Stimulated activated CD4-positive, alpha-beta T cell treated with anti-CD3 and anti-CD28 coated beads, Interleukin-4, amount 100 ng/mL, for 4 hours (primary cell): ENCODE measurements at places on chromosomes 4 and X.

GRCh38 chr4:159144112-159144694, 41.3 kb downstream of the RAPGEF2 start:
- no peak for DNase-seq

DNA sequence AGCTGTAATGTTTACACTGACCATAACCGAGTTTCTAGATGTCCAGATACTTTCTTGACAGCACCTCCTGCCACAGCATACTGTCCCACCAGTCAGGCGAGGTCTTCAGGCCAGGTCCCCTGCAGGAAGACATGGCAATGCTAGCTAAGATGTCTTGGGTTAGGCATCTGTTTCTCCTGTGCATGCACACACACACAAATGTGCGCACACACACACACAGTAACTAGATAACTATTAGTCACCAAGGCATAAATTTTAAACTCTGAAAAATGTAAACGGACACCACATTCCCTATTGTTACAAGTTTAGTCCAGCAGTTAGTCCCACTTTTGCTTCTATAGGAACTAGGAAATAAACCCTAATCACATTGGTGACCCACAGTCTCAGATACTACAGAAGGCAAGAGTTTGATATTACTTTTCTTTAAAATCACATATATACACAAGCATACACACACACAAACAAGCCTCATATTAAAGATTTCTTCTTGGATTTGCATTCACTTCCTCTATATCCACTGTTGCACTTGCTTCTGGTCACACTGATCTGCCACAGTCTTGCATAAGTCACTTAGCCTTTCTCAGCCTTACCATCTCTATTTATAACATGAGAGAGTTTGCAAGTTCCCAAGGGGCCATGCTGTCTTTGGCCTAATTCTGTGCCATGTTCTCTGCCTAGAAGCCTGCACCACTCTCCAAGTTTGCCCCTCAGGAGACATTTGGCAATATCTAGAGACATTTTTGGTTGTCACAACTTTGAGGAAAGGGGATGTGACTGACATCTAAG, 32.2 kb downstream of the IL21 start:
- no peak for DNase-seq

DNA sequence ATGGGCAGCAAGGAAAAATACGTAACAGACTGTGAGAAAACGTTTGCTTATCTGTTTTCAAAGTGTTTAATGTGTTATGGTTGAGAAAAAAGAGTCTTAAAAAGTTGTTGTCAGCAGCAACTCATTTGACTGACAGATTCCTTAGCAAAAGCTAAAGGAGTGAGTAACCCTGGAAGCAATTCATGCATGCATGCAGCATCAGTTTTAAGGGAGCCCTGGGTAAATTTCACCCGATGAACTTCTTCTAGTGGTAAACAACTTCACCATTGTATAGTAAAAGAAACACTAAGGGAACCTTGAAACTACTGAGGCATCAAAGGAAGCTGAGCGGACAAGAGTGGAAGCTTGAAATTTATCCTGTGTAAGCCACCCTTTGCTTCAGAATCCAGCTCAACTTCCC, 583.2 kb upstream of the INTU start:
- no peak for DNase-seq

GRCh38 chr4:139736274-139736660, 70.6 kb downstream of the MGST2 start:
- no peak for DNase-seq

DNA sequence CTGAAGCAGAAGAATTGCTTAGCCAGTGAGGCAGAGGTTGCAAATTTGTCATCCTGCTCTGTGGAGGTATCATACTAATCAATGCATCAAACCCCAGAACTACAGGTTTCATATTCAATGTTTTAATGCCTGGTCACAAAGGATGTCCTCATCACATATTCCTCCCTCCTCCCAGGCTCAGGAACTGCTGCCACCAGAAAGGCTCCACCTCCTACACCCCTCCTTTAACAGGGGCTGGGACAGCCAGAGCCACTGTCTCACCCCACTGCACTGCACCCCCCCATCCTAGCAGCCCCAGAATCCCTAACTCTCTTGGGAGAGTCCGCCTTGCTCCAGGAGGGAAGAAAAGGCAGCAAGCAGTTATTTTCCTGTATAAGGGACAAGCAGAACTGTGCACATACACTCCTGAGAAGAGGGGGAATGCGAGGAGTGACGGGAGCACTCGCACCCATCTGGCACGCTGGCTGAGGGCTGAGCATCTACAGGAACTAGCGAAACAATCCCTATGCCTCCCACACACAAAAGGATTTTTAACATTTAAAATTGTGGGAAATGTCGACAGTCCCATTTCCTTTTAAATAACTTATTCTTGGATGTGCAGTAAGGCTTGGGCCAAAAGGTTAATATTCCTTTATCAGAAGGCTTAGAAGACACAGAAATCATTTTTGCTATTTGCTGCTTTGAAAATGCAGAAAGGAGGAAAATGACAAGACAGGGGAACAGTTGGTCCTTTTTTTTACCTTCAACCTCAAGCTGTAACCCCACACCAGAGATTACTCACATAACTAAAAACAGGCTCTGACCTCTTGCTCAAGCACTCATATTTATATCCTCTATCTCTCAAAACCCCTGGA, 27.8 kb downstream of the CD99L2 start:
- DNase-seq = no peak

- no peak for DNase-seq
Measured at GRCh38 chr4:150746156-150746555, 164.2 kb downstream of the MAB21L2 start.

- no peak for DNase-seq
Measured at GRCh38 chr4:54318904-54319303, 89.8 kb downstream of the PDGFRA start.
